Heart right ventricle (tissue), 16 donors: ENCODE measurements at places on chromosomes 11 and 22. TPM values are rescaled to one million over a fixed set of nuclear protein-coding genes. Genes with fewer than 3 reads are reported as not detected.

The SMIM35 gene
- polyA plus RNA-seq, result not detected

The NEU3 gene
- 6.3 TPM for polyA plus RNA-seq

The L3MBTL2 gene
- 17.4 TPM for polyA plus RNA-seq

The OPCML gene
- 0.07 TPM for polyA plus RNA-seq

The MIOX gene
- polyA plus RNA-seq, result not detected

The CRYBB3 gene
- polyA plus RNA-seq, result 0.37 TPM

The MIAT gene
- 0.03 TPM for polyA plus RNA-seq

The TEX12 gene
- 0.06 TPM for polyA plus RNA-seq

The SFI1 gene
- 4.7 TPM for polyA plus RNA-seq

The PAMR1 gene
- 5.7 TPM for polyA plus RNA-seq

The FGF3 gene
- polyA plus RNA-seq, result not detected

The GLB1L2 gene
- polyA plus RNA-seq, result 0.29 TPM

The WNT11 gene
- 6.7 TPM for polyA plus RNA-seq

The COMT gene
- polyA plus RNA-seq, result 273 TPM

The SCGB2A2 gene
- polyA plus RNA-seq, result not detected

The CD248 gene
- polyA plus RNA-seq, result 8.6 TPM

The SLC22A8 gene
- polyA plus RNA-seq, result not detected

The TRPC6 gene
- 0.37 TPM for polyA plus RNA-seq

The OR51B5 gene
- polyA plus RNA-seq, result not detected

The RASGRP2 gene
- polyA plus RNA-seq, result 128 TPM

The ART1 gene
- polyA plus RNA-seq, result not detected

The FZD4 gene
- 13.5 TPM for polyA plus RNA-seq

The OR8D4 gene
- not detected for polyA plus RNA-seq

The OOSP3 gene
- not detected for polyA plus RNA-seq
